NCI-H774 (cell line): ENCODE measurements at places on chromosomes 12 and 14.

DNA sequence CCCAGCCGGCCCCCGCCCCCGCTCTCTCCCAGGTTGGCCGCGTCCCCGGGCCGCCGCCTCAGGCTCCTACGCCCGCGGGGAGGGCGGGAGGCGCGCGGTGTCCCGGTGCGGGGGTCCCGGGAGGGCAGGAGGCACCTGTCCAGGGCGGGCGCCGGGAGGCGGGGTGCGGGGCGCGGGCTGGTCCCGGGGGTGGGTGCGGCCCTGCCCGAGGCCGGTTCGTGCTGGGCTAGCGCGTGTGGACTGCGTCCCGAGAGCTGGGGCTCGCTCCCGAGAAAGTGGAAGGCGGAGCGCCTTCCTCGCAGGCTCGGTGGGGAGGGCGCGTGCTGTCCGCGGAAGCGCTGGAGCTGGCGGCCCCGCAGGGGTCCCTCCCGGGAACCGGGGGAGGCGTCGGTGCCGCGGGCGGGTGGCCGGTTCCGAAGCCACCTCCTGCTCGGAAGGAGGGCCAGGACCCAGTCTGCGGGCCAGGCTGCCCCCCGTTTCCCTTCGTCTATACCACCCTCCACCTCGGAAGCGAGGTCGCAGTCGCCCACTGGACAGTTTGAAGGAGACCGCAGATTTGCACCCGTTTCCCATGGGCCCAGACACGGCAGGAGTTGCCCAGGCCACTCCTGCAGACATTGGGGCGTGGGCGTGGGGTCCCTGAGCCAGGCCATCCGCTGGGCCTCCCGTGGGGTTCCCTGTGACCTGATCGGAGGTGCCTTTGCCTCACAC is 636 bp downstream of the ZFYVE21 start:
- no peak for DNase-seq

DNA sequence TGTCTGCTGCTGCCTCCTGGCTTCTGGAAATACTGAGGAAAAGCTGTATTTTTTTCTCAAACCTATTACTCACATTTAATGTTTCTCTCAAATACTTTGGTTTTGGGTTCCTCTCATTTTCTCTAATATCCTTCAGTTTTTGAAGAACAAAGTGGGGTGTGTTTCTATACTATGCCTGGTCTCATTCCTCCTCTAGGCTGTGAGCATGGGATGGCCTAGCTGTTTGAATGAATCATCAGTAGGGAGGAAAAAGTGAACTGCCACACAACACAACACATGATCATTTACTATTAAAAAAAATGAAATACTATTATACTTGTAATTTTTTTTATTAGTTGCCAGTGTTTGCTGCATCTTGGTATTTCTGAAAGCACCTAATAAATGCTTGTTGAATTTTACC is 11.3 kb upstream of the SMCO3 start:
- no peak for DNase-seq

DNA sequence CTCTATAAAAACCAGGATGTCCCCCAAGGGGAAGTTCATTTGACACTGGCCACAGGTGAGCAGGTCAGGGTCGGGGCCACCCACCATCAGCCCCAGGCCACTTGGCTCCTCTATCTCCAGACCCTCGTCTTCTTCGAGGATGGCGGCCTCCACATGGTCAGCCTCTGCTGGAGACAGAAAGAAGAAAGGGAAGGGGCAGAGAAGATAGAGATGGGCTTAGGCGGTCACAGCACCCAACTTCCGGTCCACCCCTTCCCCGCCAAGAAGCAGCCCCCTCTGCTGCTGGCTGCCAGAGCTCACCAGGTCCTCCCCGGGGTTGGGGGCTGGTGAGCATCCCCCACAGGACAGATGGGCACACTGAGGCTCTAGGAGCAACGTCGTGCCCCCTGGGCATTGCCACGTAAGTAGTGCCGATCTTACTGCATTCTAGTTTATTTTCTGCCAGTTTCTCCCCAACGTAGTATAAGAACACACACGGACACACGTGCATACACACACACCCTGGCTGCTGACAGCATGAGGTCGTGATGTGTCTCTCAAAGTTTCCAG is 14.2 kb downstream of the BCL11B start:
- no peak for DNase-seq

GRCh38 chr12:12226187-12226586 is 40.7 kb downstream of the LRP6 start:
- no peak for DNase-seq

DNA sequence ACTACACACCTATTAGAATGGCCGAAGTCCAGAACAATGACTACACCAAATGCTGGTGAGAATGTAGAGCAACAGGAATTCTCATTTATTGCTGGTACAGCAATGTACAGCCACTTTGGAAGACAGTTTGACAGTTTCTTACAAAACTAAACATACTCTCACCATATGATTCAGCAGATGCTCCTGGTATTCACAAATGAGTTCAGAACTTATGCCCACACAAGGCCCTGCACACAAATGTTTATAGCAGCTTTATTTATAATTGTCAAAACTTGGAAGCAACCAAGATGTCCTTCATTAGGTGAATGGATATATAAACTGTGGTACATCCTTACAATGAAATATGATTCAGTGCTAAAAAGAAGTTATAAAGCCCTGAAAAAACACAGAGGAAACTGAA is 38.3 kb downstream of the PTHLH start:
- no peak for DNase-seq

GRCh38 chr12:90299666-90300065 is 591.0 kb upstream of the ATP2B1 start:
- no peak for DNase-seq

DNA sequence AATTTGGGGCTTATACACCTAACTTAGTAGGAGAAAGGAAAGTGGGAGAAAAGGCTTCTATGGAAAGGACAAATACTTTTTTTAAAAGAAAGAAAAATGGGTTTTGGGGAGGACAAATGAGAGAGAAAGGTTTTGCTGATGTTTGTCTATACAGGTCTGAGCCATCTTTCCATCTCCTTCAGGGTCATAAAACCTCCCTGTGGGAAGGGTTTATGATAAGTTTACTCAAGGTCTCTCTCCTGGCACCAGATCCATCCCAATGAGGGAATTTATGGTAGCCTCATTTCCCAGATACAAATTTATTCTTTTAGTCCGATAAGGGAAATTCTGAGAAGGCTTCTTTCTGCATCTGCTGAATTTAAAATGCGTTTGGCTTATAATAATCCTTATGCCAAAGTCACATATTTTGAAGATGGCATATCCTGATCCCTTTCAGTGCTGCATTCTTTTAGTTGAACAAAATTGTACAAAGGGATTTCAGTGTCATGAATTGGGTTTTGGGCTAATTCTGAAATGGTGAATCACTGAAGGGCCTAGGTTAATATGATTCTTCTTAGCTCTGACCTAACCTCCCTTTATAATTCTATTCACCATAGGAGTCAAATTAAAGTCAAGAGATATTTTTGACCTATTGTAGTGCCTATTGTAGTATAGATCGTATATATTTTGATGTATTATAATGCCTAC is 173.5 kb upstream of the DYRK2 start:
- DNase-seq, result no peak

DNA sequence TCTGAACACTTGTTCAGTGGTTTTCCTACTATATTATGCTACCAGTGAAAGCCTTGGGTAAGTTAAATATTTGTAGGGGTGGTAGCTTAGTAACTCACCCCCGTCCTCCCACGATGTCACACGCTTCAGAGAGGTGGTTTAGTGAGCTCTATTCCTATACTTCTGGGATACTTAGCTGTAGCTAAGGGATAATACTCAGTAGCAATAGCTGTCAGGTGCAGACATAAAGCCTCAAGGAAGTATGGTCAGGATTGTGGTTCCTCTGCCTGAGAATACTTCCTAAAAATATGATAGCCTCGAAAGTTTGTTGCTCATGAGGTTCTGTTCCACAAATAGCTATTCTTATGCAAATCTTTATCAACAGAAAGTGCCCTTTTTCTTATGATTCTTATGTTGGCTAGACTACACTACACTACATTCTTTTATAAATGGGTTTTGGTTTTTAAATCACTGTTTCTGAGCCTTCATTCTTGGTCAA is 11.9 kb downstream of the DLST start:
- DNase-seq, result no peak

DNA sequence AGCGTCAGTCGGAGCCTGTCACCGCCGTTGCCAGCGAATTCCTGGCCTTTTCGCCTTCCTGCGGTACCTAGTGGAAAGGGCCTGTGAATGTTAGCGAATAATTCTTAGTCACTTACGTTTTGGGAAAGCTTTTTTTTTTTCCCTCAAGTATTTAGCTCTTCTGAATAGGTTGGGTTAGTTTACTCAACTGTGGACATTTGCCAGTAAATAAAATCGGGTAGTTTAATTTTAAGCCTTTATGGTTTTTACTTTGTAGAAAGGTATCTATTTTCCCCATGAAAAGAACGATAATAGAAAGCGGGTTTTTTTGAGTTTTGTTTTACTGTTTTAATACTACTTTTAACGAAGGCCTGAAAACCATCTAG is 1.7 kb downstream of the YY1 start:
- no peak for DNase-seq

DNA sequence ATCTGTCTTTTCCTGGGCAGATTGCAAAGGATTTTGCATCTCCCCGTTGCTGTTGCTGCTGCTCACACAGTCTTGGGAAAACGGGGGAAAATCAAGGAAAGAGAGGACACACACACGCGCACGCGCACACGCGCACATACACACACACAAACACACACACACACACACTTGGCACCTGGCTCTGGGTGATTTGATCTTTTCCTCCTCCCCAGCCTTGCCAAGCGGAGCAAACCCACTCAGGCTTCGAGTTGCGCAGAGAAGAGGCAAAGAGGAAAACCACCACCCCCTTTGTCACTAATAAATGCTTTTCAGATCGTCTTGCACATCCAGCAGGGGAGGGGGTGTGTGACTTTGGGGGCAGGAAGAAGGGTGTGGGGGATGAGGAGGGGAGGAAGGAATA is 965 bp upstream of the NOS1 start:
- no peak for DNase-seq

DNA sequence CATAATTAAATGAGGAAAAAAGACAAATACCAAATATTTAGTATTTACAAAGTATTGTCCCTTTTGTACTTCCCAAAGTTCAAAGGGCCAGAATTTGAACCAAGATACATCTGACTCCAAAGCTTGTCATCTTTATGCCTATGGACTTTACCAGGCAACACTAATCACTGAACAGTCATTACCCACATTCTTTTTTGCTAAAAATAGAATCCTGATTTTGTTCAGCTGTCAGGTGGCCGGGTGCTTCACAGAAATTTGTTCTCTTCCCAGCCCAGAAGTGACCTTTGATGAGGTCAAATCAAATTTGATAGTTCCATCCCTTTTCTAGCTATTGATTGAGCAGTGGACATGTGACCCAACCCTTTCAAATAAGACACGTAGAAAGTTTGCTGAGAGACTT is 121.6 kb downstream of the LLPH start:
- DNase-seq, result no peak

GRCh38 chr14:102603293-102603907 is 11.0 kb downstream of the RCOR1 start:
- no peak for DNase-seq

DNA sequence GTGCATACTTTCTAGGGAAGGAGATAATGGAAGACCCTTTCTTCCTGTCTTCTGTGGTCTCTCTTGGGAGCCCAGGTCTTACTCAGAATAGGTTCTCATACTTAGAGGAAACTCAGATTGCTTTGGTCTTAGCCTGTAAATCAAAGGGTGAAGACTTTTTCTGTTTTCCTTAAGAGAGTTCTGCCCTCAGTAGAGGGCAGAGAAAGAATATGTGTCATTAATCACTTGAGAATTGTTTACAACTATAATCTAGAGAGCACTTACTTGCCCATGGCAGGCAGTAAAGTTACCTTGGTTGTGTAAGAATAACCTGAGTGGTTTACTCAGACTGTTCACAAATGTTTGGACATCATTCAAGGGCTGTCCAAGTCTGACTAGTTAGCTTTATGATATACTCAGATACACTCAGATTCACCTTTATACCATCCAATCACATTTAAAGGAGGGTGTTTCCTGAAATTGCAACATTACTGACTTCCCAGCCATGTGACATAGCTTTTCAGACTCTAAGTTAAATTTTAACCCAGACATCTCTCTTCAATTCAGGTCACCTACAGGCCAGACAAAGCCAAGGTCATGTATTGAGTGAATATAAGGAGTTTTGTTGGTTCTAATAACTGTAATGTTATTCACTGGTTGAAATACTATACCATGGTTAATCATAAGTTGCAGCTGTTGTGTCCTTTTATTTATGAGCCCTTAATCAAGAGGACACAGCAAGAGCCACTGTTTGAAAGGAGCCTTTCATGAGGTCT is 372.2 kb downstream of the RAD51B start:
- DNase-seq, result no peak

GRCh38 chr14:94960285-94961001 is 190.5 kb upstream of the GSC start:
- DNase-seq, result no peak

DNA sequence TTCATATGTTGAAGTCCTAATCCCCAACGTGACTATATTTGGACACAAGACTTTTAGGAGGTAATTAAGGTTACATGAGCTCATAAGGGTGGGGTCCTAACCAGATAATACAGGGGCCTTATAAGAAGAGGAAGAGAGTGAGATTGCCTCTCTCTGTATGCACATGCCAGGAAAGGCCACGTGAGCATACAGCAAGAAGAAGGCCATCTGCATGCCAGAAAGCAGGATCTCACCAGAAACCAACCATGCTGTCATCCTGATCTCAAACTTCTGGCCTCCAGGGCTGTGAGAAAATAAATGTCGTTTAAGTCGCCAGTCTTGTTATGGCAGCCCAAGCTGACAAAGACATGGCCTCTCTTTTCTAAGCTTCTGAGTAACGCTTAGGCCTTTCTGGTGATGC is 69.0 kb upstream of the GPHB5 start:
- no peak for DNase-seq

- no peak for DNase-seq
These were observed 9.0 kb upstream of the LRFN5 start for GRCh38 chr14:41597647-41598046.

DNA sequence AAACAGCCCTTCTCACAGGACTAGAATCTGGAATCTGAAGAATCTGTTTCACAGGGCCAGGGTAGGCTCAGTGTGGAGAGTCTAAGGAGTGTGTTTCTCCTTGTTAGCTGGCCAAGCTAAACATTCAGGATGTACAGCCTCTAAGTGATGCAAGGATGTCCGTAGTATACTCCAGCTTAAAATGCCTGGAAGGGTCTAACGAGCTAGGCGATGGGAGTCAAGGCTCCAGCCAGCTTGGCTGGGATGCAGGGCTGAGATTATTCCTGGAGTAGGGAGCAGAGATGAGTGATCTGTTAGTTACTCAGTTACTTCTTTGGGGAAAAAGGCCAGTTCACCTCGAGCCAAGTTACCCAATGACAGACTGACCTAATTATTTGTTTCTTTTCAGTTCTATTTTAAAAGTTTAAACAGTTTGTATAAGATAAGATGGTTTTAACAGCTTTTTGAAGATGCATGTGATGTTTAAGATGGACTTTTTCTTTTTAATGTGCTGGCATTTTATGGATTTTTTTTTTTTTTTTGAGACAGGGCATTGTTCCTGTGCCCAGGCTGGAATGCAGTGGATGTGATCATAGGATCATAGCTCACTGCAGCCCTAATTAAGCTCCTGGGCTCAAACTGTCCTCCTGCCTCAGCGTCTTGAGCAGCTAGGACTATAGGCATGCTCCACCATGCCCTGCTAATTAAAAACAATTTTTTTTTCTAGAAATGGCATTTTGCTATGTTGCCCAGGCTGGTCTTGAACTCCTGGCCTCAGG is 41.1 kb downstream of the SYNE2 start:
- no peak for DNase-seq

- no peak for DNase-seq
These were observed 16.4 kb downstream of the PHETA1 start for GRCh38 chr12:111352296-111352993.

- DNase-seq, result no peak
These were observed 45.9 kb downstream of the CHST11 start for GRCh38 chr12:104502638-104503037.

GRCh38 chr12:124809878-124810277 is 53.8 kb downstream of the SCARB1 start:
- DNase-seq, result no peak

- peak; percentile 40 for DNase-seq
These were observed 8.3 kb upstream of the MTA1 start for GRCh38 chr14:105411017-105411941.
